ENCODE measurements at places on chromosomes 12 and 14.

GRCh38 chr12:13374793-13375192 lies 178.3 kb downstream of the EMP1 start:
- DNase-seq, result no peak
- no peak overlapping the region for H3K4me3 ChIP-seq
- no peaks in the 10 kb centered on the region for H3K4me1 ChIP-seq
- peaks cover 3% of the 10 kb centered on the region for H3K27me3 ChIP-seq
- H3K36me3 ChIP-seq, result no peaks in the 10 kb centered on the region

- no peak overlapping the region for H3K4me3 ChIP-seq
- no peaks in the 10 kb centered on the region for H3K4me1 ChIP-seq
- no peak for DNase-seq
These were observed 124.8 kb downstream of the TMTC3 start for GRCh38 chr12:88266806-88267360.

- peak overlapping the region; percentile 97 for H3K27ac ChIP-seq
- peaks cover 49% of the 10 kb centered on the region for H3K4me1 ChIP-seq
- H3K4me3 ChIP-seq, result peak overlapping the region; percentile 93
- H3K36me3 ChIP-seq, result peaks cover 1% of the 10 kb centered on the region
These were observed 3.7 kb downstream of the TMEM253 start for GRCh38 chr14:21104448-21105060.

- peaks cover 23% of the 10 kb centered on the region for H3K27me3 ChIP-seq
- H3K4me3 ChIP-seq, result no peak overlapping the region
- H3K27ac ChIP-seq, result no peak overlapping the region
- H3K4me1 ChIP-seq, result no peaks in the 10 kb centered on the region
- no peaks in the 10 kb centered on the region for H3K36me3 ChIP-seq
- DNase-seq, result no peak
These were observed 166.2 kb downstream of the PTPRO start for GRCh38 chr12:15488481-15488880.

DNA sequence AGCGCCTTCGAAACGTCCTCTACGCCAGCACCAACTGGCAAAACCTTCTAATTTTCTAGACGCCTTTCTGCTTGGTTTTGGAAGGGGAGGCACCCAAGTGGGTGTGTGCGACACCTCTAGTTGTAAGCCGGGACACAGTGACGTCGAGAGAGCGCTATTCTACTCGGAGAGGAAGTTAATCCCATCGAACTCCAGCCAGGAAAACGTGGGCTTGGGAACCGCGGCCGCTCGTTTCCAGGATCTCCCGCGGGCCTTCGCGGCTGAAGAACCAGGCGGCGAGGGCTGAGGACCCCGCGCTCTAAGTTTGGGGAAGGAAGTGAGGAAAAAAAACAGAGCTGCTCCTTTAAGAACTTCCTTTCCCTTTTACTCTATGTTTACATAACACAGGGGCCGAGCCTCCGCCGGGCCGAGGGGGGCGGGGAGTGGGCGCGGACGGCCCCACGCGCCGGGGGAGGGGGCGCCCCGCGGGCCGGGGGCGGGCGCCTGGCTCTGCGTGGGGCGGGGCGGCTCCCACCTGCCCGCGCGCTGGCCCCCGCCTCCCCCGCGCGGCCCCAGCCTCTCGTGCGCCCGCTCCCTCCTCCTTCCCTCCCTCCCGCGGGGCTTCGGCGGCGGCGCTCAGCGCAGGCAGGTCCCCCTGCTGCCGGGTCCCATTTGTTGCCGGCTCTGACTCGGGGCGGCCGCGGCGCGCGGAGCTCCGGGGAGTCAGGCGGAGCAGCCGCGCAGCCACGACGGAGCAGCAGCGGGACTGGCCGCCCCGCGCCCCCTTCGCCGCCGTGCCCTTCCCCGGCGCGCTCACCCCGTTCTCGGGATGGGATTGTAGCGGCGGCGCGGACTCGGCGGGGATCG lies at the start of gene PELI2:
PELI2 (plus strand) TSS at position 647 of the 846 bp plus-strand sequence. CDS start 250 bp downstream, outside the sequence.
- H3K36me3 ChIP-seq, result peaks cover 2% of the 10 kb centered on the region
- H3K27me3 ChIP-seq, result peaks cover 39% of the 10 kb centered on the region
- peak within 1 kb of the TSS; percentile 85 for H3K27ac ChIP-seq
- peak; percentile 78 for DNase-seq

DNA sequence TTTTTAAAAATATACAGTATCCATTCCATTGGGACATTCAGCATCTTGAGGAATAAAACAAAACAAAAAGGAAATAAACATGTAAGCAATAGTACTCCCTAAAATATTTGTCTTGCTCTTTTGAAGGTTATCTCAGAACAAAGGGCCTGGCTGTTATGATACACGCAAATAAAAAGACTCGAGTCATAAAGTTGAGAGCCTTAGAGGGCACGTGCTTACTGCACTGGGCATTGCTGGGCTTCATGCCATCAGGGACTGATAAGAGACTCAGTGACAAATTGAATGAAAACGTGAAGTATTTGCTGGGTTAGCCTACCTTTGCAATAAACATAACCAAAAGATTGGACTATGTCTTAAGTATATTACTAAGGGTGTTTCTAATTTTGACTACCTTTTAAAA lies 118.9 kb downstream of the SLC35F4 start:
- no peak overlapping the region for H3K27ac ChIP-seq
- no peak overlapping the region for H3K4me3 ChIP-seq
- no peak for DNase-seq

- no peak overlapping the region for H3K4me3 ChIP-seq
- no peaks in the 10 kb centered on the region for H3K4me1 ChIP-seq
- H3K27ac ChIP-seq, result no peak overlapping the region
- H3K27me3 ChIP-seq, result no peaks in the 10 kb centered on the region
- no peaks in the 10 kb centered on the region for H3K36me3 ChIP-seq
- DNase-seq, result no peak
These were observed 92.4 kb upstream of the TSPAN8 start for GRCh38 chr12:71250166-71250565.

All from activated T-helper 1 cell treated with anti-CD3 and anti-CD28 coated beads, Interleukin-12 subunit alpha, Interleukin-12 subunit beta, Interleukin-2, Interleukin-4 antibody, amounts not matched to agents 30 ng/mL and 10 ng/mL and 1 ng/mL, durations not matched to agents 14 hours and 24 hours and 36 hours (primary cell).